ENCODE measurements at places on chromosomes 5 and 9.
A peak's percentile ranks its signal among the peaks of the same experiment; 100 is the strongest.

DNA sequence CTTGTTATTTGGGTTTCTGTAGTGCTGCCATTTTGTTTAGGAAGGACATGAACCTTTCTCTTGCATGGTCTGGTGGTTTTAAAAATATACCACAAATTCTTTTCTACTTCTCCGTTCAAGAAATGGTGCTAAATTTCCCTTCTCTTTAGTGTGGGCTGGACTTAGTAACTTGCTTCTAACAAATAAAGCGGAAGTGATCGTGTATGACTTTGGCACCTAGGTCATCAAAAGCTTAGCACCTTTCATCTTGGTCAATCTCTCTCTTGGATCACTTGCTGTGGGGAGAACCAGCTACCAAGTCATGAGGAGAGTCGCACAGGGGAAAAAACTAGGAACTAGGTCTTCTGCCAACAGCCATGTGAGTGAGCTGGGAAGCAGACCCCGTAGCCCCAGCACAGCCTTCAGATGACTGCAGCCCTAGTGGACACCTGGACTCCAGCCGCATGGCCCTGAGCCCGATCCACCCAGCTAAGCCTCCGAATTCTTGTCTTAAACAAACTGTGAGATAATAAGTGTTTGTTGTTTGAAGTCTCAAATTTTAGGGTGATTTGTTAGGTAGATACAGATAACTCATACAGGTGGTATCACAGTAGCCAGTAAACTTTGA lies 87.7 kb upstream of the CKMT2 start:
- DNase-seq = no peak

DNA sequence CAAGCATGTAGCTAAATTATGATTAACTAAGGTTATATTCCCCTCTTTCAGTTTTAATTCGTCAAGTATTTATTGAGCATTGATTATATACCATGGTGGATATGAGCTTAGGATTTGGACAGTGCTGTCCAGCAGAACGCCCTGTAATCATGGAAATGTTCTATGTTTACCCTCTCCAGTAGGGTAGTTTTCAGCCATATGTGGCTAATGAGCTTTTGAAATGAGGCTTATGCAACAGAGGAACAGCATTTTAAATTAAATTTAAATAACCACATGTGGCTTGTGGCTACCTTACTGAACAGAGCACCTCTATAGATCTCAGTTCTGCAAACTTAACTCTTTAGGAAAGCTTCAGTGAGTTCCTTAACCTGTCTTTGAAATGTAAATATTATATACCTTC lies 59.1 kb downstream of the JMY start:
- DNase-seq = no peak

DNA sequence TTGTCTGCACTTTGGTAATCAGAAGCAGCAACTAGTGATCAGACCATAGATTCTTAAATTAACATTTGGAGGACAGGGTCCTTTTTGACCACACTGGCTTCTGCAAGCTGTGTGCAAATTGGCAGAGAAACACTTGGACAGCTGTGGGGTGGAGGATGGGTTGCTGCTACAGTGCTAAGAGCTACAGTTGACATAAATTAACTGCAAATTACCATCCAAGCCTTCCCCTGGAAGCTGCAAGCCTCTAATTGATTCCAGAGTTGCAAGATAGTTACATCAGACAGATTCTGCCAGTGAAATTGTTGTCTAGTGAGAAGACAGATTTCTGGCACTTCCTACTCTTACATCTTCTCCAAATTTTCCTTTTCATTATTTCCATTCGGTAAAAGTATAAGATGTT lies 517.7 kb downstream of the DIRAS2 start:
- DNase-seq = no peak

DNA sequence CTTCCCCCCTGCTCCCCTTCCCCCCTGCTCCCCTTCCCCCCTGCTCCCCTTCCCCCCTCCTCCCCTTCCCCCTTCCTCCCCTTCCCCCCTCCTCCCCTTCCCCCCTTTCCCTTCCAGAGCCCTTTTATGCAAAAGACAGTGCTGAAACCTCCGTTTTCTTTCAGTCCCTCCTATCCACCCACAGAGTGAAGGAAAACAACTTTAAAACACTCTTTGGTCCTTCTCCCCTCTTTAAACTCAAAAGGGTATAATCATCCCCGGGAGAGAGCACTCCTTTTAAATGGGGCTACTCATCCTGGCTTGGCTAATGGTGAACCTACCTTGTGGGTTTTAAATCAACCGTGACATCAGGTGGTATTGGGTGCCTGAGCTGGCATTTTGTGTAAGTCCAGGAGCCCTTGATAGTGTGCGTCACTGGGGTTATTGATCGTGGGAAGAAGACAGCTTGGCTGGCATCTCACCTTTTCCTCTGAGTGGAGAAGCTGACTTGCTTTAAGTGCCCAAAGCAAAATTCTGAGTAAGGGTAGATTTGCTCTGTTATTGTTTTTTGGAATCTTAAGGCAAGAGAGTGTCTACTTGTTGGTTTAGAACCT lies 2.7 kb downstream of the LARP1 start:
- peak; percentile 55 for DNase-seq

GRCh38 chr5:151221574-151221973 lies 2.3 kb downstream of the CCDC69 start:
- no peak for DNase-seq

DNA sequence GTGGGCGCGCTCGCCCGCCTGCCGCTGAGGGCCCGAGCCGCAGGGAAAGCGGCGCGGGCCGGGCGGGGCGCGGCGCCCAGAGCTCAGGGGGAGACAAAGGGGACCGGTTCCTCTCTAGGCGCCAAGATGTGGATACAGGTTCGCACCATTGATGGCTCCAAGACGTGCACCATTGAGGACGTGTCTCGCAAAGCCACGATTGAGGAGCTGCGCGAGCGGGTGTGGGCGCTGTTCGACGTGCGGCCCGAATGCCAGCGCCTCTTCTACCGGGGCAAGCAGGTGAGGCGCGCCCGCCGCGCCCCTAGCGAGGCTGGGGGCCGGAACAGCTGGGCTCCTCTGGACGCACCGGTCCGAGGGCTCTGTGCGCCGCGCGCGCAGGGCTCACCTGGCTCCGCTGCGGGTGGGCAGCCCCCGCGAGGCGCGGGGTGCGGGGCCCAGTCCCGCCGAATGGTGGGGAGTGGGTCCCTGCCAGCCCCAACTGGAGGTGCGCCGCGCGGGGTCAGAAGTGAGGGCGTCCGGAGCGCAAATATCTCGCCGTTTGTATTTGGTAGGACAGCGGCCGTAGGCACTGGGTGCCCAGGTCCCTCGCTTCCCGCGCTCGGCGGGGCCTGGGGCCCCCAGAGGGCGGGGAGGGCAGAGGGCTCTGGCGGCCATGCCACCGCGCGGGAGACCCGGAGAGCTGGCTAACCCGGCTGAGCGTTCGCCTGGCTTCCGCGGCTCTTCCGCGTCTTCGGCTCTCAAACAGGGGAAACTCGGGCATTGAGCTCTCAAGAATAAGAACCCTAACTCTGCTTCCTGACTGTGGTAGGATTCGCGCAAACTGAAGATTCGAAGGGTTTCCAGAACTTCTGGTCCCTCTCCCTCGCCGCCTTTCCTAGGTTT lies 607 bp downstream of the UHRF2 start:
- DNase-seq = peak; percentile 56

- no peak for DNase-seq
These were observed at the start of gene CCL28 for GRCh38 chr5:43412156-43412555. Gene CCL28 (minus strand): TSS chr5:43412391. CDS start chr5:43412316, 75 bp downstream.

DNA sequence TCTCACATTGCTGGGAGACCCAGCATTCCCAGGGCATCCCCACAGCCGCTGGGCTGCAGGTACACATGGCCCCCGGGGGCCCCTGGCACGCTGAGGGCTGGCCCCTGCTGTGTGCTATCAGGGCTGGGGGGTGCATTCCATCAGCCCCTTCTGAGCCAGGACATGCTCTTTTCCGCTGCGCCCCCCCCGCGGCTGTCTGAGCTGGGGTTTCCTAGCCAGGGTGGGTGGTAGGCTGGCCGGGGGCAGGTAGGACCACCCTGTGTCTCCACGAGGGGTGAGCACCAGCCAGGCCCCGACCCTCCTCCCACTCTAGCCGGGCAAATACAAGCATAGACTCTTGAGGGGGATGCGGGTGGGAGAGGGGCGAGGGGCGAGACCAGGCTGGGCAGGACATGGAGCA lies 58.1 kb upstream of the FCN2 start:
- DNase-seq = no peak

DNA sequence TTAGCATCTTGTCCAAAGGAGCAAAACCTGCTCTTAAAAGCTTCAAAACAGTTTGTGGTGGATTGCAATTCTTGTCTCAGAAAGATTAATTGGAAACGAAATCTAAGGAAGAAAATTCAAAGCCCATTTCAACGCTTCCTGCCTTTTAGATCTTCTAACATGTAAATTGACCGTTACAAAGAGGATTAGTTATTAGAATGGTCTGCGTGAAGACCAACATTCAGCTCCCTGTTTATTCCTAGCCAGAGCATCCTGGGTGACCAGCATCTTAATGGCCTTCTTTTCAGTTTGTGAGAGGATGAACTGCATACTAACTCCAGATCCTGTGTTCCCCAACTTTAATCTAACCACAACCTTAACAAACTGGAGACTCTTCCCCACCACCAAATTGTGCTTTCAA lies 109.9 kb upstream of the SLC1A3 start:
- DNase-seq = no peak

- DNase-seq = no peak
These were observed 20.4 kb downstream of the TMEM171 start for GRCh38 chr5:73140801-73141200.

- DNase-seq = peak; percentile 71
These were observed 285.0 kb downstream of the RFX3 start for GRCh38 chr9:3240656-3241268.

GRCh38 chr5:107155707-107156106 lies 515.0 kb downstream of the EFNA5 start:
- DNase-seq = peak; percentile 12

GRCh38 chr5:119323601-119324000 lies 32.2 kb upstream of the TNFAIP8 start:
- DNase-seq = no peak

GRCh38 chr9:111272581-111272980 lies 57.4 kb downstream of the OR2K2 start:
- no peak for DNase-seq

- no peak for DNase-seq
These were observed 446.4 kb upstream of the CCNG1 start for GRCh38 chr5:162990856-162991497.

- DNase-seq = no peak
These were observed 371.3 kb downstream of the ACTL7B start for GRCh38 chr9:108484468-108484867.

GRCh38 chr5:156120777-156121176 lies 206.2 kb upstream of the SGCD start:
- no peak for DNase-seq

DNA sequence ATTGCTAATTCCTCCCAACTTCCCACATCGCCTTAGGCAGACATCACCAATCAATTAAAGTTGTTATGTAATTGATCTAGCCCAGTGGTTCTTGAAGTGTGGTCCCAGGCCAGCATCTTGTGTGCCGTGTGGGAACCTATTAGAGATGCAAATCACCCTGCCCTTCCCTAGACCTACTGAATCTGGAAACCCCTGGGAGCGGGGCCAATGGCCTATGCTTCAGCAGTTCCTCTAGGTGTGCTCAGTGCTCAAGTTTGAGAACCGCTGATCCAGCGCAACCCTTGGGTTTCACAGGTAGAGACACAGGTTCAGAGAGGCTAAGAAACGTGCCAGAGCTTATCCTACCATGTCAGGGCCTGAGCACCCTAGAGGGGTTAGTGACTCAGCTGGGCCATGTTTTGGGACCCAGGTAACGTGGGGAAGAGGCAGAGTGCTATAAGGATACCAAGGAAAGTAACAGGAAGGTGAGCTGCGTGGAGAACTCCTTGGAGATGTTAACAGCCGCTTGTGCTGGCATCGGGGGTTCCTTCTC lies 4.4 kb downstream of the SLC34A1 start:
- DNase-seq = peak; percentile 38

GRCh38 chr9:95425910-95426551 lies 90.7 kb downstream of the PTCH1 start:
- DNase-seq = peak; percentile 34

DNA sequence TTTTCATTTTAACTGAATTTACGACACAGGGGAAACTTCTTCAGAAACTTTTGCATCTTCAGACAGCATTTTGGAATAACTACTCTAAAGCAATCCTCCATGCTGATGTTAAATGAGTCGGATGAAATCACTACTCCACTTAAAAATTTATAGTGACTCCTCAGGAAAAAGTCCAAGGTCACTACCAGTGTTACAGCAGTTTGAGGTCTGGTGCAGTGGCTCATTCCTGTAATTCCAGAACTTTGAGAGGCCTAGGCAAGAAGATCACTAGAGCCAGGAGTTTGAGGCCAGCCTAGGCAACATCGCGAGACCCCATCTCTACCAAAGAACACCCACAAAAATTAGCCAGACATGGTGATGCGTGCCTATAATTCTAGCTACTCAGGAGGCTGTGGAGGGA lies 5.9 kb upstream of the GAS1 start:
- DNase-seq = no peak

GRCh38 chr9:116264361-116264760 lies 110.8 kb downstream of the PAPPA start:
- DNase-seq = no peak

GRCh38 chr5:43315263-43315662 lies 2.1 kb upstream of the HMGCS1 start:
- DNase-seq = no peak

- no peak for DNase-seq
These were observed 10.4 kb upstream of the APTX start for GRCh38 chr9:33011831-33012230.

GRCh38 chr5:66744040-66744439 lies 147.8 kb downstream of the MAST4 start:
- DNase-seq = no peak

Measured in RPMI8226 (cell line).